ENCODE measurements at places on chromosomes 2 and 18.

DNA sequence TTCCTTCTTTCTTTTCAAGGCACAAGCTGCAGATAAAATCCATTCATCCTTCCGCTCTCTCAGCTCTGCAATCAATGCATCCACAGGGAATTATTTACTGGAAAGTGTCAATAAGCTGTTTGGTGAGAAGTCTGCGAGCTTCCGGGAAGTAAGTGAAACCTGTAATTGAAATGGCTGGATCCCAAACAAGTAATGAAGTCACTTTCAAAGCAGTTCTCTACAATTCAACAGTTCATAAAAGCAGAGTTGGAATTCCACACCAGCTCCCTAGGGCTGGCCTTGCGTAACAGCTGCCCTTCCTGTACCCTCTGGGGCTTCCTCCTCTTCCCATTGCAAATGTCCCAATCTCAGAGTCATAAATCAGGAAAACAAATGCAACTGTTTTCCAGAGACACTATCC is 9.6 kb downstream of the SERPINB2 start:
- no peak for DNase-seq

DNA sequence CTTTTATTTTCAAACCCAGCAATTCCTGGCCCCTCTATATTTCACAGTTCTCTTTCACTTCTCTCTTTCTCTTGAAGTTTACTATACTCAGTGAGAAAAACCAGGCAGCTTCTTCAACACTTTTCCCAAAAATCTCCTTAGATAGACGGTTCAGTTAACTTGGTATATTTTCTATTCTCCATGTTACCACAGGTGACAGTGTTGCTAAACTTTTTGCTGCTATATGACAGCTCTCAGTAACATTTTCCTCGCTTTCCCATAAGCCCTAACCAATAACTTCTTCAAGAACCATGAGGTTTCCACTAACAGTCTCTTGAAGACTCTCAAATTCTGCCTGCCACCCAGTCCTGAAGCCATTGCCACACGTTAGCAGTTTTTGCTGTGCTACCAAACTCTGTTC is 45.8 kb downstream of the CYBRD1 start:
- no peak for DNase-seq

- DNase-seq = no peak
Measured at GRCh38 chr2:129070663-129071062, 752.0 kb upstream of the HS6ST1 start.

- no peak for DNase-seq
Measured at GRCh38 chr2:17538022-17538843, 2.3 kb upstream of the VSNL1 start.

- no peak for DNase-seq
Measured at GRCh38 chr18:11940956-11941355, 32.8 kb upstream of the MPPE1 start.

- no peak for DNase-seq
Measured at GRCh38 chr2:60504049-60504448, 49.4 kb downstream of the BCL11A start.

Measured in T-helper 9 cell (primary cell).